ENCODE measurements at places on chromosomes 1 and 21.

DNA sequence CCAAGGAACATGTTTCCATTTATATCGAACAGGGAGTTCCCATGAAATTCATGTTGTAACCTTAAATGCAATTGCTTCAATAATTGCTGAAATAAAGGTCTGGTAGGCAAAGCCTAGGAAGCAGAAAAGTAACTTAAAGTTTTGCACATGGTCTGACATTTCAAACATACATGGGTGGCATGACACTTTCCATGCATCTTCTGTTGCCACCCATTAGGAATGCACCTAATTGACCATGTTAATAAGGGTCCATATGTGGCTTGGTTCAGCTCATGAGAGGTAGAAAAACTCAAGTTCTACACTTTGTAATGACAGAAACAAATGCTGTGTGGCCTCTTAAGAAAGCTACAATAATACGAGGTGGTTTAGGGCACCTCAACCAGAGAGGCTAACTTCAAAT lies 72.0 kb upstream of the GORAB start:
- DNase-seq, result no peak

DNA sequence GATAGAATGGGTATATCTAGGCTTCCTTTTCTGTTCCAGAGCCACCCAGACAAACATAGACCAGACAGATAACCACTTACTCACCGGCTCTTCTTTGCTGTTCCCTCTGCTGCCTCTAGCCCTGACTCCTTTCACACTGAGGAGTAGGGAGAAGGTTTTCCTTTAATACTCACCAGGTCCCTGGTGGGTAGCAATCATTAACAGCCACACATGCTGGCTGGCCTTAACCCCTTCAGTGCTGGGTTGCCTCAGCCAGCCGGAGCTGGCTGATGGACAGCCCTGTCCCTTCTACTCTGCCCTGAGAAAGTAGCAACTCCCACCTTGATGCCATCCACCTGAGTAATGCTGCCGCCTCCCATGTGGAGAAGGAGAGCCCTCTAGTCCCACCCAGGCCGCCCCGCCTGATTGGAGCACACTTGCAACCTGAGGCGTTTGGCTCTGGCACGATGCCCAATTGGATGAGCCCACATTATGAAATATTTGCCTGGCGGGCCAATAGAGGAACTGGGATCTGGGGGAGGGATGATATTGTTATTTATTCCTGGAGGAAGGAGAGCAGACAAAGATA lies 71.6 kb downstream of the PLEKHA6 start:
- DNase-seq, result no peak

DNA sequence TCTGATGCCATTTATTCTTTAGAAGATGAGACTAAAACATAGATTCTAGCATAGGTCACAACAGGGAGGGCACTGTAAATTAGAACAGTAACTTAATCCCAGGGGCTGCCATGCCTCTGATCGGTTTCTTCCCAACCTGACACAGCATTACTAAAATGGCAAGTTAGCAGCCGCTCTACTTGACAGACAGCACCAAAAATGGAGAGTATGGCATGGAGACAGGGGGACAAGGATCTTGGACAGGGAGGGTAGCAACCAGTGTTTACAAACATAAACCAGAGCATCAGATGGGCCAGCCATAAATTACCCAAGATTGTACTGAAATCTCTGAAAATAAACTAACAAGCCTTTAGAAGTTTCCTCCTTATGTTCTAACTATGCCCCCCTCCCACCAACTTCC lies 5.9 kb downstream of the DUSP10 start:
- DNase-seq, result no peak

GRCh38 chr1:16076865-16077238 lies 3.4 kb upstream of the FAM131C start:
- no peak for DNase-seq

DNA sequence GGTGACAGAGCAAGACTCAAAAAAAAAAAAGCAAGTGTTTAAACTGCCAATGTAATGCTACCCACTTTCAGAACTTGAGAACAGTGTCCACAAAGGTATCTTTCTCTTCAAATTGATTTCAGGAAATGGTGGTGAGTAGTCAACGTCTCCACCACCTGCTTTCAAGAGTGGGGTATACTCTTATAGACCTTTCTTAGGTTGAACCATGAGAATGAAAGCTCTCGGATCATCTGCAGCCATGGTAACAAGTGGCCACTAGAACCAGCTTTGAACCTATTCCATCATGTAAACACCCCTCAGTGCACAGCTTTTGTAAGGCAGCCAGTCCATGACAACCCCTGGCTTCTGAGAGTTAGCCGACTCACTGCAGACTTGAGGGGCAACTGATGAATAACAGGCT lies 107.4 kb downstream of the NTPCR start:
- DNase-seq, result no peak

GRCh38 chr1:231187571-231187970 lies 25.7 kb downstream of the TRIM67 start:
- peak; percentile 83 for DNase-seq

GRCh38 chr1:38203441-38203840 lies 156.8 kb upstream of the POU3F1 start:
- DNase-seq, result no peak

DNA sequence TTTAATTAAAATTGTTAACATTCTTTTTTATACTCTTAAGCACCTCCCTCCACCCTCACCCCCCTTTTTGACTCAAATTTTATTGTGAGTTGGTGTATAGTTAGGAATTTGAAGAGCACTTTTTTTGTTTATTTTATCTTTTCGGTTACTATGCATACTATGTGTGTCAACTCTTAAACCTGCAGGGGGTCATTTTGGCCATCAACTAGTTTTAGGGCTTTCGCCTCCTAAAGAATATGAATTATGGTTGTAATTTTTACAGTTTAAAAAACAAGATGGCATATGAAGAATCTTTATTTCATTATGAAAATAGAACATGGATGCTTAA lies 9.7 kb downstream of the BACH1 start:
- no peak for DNase-seq

DNA sequence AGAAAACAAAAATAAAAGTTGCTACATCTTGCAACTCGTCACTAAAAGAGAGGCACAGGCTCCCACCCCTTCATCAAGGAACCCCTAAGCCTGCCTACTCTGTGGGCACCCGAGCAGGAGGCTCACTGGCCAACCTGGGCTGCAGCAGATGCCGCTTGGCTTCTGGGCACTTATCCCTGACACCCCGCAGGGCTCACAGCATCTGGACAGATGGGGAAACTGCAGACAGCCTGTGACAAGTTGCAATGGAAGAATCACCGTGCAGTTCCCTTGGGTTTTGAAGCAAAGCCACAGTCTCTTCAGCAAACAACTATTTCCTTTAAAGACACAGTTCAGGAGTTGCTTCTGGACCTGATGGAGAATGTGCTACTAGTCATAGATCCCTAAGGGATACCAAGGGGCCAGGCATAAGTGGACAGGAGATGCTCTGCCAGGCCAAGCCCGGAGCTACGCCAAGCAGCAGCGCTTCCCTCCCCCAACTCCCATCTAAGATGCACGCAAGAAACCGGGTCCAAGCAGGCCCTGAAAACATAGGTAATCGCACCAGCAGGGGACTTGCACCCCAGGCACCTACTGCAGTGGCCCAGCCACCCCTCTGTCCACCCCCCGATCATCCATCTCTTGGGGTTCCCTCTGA lies 170.6 kb downstream of the NPHP4 start:
- no peak for DNase-seq

GRCh38 chr1:53693773-53694717 lies 44.9 kb downstream of the GLIS1 start:
- DNase-seq, result no peak

GRCh38 chr1:18731148-18731547 lies 100.5 kb downstream of the PAX7 start:
- DNase-seq, result no peak

DNA sequence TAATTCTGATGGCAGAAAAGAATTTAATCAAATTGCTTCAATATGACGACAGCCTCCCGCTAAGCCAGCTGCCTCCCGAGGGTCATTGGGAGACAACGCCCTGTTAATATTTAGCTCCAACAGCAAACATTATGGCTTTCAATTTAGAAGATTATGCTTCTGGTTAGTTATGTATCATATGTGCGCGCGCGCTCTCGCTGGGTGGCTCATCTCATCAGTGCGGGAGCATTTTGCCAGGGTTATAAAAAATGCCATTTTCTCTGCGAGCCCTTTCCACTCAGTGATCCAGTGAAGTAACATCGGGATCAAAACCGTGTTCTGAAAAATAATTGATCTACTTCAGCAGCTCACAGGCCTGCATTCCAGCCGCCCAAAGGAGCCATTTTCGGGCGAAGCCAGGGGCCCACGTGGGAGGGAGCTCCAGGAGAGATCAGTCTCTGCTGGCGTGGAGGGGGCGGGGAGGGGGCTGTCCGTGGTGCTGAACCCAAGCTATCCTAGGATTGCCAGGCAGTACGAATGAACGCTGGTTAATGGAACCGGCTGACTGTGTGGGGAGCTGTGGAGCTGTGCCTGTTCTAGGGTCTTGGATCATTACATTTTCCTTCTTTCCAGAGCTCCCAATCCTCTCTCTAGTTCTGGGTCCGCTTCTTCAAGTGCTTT lies 219.1 kb upstream of the ZC3H12A start:
- DNase-seq, result peak; percentile 10

- no peak for DNase-seq
Observed at GRCh38 chr1:198187973-198188588, 31.3 kb downstream of the NEK7 start.

GRCh38 chr1:42735477-42736105 lies 4.4 kb downstream of the CLDN19 start:
- no peak for DNase-seq

DNA sequence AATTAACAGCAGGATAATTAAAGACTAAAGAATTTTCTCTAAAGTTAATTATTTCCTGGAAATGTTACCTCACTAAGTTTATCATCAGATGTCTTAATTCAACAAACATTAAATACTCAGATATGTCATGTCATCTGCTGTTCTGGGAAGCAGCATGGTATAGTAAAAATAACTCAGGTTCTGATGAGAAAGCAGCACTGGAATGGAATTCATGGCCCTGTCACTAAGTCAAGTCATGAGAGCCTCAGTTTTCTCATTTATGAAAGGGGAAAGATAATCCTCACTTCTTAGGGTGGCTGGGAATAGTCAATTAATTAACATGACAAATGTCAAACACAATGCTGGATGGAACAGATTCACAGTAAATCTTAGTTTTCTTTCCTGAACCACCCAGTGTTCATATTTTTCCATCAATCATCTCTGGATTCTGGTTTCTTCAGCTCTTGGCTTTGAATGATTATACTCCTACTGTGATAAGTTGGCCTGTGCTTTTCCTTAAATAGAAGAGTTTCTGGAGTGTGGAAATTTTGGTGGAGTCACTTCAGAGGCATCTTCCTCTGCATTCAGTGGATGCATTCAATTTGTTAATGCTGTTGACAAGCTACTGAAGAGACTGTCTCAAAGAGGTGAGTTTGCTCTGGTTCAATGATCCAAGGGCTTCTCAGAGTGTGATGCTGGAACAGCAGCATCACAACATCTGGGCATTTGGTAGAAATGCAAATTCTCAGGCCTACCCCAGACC lies 319.4 kb downstream of the KCNH1 start:
- no peak for DNase-seq

GRCh38 chr1:50292276-50292675 lies 131.0 kb downstream of the DMRTA2 start:
- no peak for DNase-seq

DNA sequence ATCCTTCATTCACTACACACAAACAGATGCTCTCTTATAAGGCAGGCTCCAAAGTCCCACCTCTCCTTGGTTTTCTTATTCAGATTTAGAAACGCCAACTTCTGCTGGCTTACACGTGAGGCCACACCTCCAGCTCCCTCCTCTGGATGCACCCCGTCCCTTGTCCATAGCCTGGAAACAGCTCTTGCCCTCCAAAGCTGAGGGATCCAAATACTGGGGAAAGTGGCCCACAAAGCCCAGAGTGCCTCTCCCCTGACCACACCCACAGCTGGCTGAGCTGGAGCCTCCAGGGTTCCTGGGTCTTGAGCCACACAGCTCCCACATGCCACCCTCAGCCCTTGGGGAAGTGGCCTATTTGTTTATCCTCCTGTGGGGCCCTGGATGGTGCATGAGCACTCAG lies 4.5 kb downstream of the LAD1 start:
- DNase-seq, result no peak

GRCh38 chr1:151811181-151811580 lies 6.0 kb upstream of the LINGO4 start:
- no peak for DNase-seq

DNA sequence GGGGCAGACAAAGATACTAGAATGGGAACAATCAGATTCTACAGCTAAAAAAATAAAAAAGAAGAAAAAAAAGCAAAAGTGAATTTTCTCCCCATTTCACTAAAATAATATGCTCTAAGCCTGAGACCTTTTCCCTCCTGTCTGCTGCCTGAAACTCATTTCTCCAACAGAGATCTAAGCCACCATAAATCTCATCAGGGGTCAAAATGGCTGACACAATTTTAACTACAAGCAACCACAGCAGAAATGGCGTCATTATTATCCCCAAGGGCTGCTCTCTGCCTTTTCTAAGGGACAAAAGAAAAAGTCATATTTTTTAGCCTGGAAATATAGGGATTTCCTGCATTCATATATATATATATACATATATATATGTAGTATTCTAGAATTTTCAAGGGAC lies 183.7 kb upstream of the CAMK1G start:
- no peak for DNase-seq

GRCh38 chr1:15826810-15827507 lies 19.5 kb upstream of the UQCRHL start:
- DNase-seq, result no peak

- DNase-seq, result no peak
Observed at GRCh38 chr1:91510754-91511153, 10.1 kb downstream of the CDC7 start.

GRCh38 chr21:35512346-35512745 lies 463.2 kb upstream of the RUNX1 start:
- DNase-seq, result no peak

DNA sequence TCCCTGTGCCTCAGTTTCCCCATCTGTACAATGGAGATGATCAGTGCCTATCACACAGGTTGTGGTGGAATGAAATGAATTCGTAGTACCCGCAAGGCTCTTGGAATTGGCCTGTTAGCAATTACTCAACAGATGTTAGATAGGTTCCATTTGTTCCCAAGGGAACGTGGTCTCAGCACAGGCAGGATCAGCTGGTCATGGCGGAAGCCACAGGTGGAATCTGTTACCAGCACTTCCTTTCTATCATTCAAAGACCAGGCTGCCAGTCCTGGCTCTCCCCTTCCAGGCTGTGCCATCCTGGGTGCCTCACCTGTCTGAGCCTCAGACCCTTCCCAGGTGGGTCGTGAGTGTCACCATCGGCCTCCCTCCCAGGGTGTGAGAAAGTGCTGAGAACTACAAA lies 61.5 kb downstream of the FBXO2 start:
- no peak for DNase-seq

GRCh38 chr1:156906206-156906906 lies 12.8 kb downstream of the PEAR1 start:
- DNase-seq, result no peak

DNA sequence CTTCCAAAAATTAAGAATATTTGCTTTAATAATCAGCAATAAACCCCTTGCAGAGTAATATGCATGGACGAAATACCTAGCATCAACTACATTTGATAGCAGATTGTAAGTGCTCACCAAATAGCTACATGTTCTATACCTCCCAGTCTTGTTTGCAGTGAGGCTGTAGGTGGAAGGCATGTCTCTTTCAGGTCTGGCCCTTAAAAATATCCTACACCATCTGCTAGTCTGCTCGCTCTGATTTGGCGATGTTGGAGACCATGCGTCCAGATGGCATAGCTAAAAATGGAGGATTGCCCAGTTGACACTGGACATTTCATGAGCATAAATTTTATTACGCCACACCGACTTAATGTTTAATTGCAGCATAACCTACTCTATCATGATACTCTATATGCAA lies 47.1 kb downstream of the SSX2IP start:
- no peak for DNase-seq

Measured in caudate nucleus (tissue), 63 donors.